ENCODE measurements at places on chromosomes 2 and 18.

DNA sequence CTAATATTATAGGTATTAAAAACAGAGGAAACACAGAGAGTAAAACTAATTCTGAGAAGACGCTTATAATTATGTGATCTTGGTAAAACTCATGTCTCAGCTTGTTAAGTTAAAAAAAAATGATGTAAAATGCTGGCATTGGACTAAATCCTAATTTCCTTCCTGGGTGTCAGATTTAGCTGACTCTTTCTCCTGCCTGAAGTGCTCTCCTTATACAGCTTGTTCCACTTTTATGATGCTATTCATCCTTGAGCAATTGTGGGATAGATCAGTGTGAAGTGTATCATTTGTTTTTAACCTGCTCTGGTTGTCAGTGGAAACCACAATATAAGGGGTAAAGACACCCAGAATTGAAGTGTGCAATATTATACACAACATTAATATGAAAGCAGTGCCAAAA, 84.9 kb downstream of the EFEMP1 start:
- no peak for DNase-seq

GRCh38 chr2:190592831-190593230, 56.1 kb upstream of the NAB1 start:
- no peak for DNase-seq

DNA sequence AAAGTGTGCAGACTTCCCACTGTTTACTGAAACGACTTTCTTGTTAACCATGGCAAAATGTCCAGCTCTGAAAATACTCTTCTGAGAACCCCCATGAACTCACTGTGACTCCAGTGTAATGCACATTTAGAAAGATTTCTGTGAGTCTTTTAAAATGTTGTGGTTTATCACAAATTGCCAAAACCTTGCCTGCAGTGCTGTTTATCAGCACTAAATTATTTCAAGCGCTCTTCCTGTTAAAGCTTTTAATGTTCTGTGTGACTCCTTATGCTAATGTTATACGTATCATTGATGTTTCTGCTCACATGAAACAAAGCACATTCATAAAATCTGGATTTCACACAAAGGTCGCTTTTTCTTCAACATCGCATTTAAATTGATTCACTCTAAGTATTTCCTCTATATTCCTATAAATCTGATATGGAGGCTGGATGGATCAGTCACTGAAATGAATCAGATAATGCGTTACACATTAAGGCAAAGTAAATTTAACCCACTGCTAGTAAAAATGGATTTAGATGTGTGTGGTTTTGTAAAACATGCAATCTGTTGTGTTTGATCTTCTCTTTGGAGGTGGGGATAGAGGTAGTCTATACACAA, 521.2 kb downstream of the NYAP2 start:
- no peak for DNase-seq

DNA sequence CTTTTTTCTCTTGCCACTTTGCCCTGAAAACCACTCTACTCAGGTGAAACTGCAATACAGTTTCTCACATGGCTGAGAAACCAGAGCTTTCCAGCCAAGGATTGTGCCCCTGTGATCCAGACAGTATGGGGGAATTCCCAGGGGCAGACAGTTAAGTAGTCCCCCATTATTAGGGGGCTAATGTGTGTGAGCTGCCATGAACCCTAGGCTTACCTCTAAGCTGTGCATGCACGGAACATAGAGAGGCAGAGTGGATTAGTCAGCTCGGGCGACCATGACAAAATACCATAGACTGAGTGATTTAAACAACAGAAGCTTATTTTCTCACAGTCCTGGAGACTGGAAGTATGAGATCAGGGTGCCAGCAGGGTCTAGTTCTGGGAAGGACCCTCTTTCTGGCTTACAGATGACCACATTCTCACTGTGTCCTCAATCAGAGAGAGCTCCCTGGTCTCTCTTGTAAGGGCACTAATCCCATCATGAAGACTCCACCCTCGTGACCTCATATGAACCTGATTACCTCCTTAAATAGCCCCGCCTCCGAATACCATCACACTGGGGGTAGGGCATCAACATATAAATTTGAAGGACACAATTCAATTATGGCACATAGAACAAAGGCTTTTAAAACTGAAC, 215.1 kb downstream of the EIPR1 start:
- DNase-seq: no peak

DNA sequence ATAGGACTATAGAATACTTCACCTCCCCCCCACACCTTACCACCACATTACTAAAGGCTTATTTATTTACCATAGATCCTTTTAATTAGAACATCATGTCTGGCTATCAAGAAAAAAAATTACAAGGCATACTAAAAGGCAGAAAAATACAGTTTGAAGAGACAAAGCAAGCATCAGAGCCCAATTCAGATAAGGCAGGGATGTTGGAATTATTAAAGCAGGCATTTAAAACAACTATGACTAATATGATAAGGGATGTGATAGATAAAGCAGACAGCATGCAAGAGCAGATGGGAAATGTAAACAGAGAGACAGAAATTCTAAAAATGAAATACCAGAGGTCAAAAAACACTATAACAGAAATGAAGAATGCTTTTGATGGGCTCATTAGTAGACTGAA, 55.4 kb upstream of the SMIM21 start:
- DNase-seq: no peak

GRCh38 chr2:144411473-144411872, 108.4 kb downstream of the ZEB2 start:
- no peak for DNase-seq

GRCh38 chr2:24638568-24638967, 147.5 kb downstream of the NCOA1 start:
- no peak for DNase-seq

DNA sequence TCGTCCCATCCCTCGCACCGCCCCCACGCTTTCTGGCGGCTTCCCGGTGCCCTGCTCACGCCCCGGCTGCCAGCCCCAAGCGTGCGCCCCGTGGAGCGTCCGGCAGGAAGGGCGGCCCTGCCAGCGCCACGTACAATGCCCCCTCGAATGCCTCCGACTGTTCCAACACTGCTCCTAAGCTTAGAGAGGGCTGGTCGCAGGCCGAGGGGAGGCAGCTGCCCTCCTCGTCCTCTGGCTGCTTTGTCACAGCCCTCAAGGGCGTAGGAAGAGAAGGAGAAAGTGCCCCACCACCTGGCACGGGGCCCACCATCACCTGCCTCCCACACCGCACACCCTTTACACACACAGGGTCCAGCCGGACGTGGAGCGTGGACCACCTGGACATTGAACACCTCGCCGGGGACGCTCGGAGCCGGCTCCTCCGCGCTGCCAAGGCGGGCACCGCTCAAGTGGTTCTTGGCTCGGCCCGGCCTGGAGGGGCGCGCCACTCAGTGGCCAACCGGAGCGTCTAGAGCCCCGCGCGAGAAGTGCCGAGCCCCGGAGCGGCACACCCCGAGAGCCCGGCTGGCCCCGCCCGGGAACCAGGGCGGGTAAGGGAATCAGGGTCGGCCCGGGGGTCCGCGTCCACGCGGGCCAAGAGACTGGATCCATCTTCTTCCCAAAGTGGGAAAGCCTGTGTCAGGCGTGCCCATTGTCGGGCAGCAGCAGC, 830 bp downstream of the DNER start:
- DNase-seq: no peak

DNA sequence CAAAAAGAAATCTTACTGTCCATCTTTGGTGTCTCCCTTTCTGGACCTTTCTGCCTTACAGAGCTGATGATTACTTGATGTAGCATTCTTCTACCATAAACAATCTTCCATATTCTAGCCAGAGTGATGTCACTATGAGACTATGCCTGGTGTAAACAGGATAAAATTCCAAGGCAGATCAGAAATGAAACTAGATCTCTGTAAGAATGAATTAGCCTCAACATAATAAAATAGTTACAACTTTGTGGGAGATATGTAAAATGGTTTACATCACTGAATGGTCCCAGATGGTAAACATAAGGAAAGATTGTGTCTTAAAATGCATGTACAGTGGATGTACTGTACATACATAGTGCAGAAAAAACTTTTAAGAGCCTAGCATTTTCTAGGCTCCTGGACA, 112.3 kb upstream of the ZNF521 start:
- DNase-seq: peak; percentile 44

GRCh38 chr2:240620859-240621258, 4.4 kb upstream of the GPR35 start:
- DNase-seq: no peak

- DNase-seq: no peak
These were observed 8.2 kb downstream of the KCNJ3 start for GRCh38 chr2:154706660-154707059.

- peak; percentile 20 for DNase-seq
These were observed 476.4 kb upstream of the SPHKAP start for GRCh38 chr2:228657807-228658402.

DNA sequence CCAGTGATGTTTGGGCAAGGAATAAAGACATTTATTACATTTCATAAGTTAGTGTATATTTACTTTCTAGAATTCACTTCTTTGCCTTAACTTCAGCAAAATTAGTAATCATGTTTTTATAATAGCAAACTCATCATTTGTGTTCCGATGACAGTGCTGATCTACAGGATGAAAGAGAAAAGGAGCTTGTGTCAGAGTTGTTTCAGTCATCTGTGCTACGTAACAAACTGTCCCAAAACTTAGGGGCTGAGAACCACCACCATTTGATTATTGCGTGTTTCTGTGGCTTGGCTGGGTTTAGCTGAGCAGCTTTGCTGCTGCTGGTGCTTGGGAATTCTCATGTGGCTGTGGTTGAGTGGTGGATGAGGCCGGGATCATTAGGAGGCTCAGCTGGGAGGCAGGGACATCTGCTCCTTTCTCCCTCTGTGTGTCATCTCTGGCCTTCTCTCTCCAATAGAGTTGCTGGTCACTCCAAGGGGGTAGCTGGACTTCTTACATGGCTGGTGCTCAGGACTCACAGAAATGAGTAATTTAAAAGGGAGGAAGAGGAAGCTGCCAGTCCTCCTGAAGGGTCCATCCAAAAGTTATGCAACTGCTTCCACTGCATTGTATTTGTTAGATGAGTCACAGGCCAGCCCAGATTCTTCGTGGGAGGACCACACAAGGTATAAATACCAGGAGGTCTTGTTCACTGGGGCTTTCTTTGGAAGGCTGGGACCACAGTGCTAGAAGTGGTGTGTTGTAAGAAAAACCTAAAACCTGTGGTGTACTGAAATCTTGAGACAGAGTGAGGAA, 43.4 kb upstream of the HAAO start:
- peak; percentile 95 for DNase-seq

GRCh38 chr2:144290276-144290675, 229.6 kb downstream of the ZEB2 start:
- no peak for DNase-seq

GRCh38 chr18:10067670-10068659, 154.1 kb downstream of the VAPA start:
- no peak for DNase-seq

GRCh38 chr2:33366473-33366872, 110.0 kb upstream of the RASGRP3 start:
- peak; percentile 35 for DNase-seq

GRCh38 chr2:9751831-9752230, 91.4 kb upstream of the TAF1B start:
- no peak for DNase-seq

GRCh38 chr2:71226096-71226964, 573 bp downstream of the PAIP2B start:
- DNase-seq: no peak

Data from AG09319 (cell line).